ENCODE measurements at places on chromosomes 5 and 9. TPM values are rescaled to one million over a fixed set of nuclear protein-coding genes. Genes with fewer than 3 reads are reported as not detected.

DNA sequence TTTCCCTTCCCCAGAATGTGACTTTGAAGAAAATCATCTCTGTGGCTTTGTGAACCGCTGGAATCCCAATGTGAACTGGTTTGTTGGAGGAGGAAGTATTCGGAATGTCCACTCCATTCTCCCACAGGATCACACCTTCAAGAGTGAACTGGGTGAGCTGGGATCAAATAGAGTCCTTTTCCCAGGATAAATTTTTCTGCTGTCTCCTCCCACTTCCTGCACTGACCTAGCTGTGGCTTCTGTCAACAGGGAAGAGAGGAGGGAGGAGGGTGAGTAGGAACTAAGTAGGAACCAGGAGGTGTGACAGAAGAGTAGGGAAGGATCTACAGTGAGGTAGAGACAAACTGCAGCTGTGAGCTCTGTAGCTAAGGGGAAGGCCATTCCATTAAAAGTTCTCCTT is 69.3 kb downstream of the MAMDC2 start:
- no peak for DNase-seq
- H3K36me3 ChIP-seq = peaks cover 12% of the 10 kb centered on the region
- no peaks in the 10 kb centered on the region for H3K27me3 ChIP-seq
- H3K4me3 ChIP-seq = no peak overlapping the region
- H3K4me1 ChIP-seq = peaks cover 34% of the 10 kb centered on the region

- no peak overlapping the region for H3K4me3 ChIP-seq
- DNase-seq = no peak
- no peaks in the 10 kb centered on the region for H3K4me1 ChIP-seq
- no peaks in the 10 kb centered on the region for H3K27me3 ChIP-seq
- no peak overlapping the region for H3K27ac ChIP-seq
Observed at GRCh38 chr9:14249527-14249926, 64.4 kb downstream of the NFIB start.

DNA sequence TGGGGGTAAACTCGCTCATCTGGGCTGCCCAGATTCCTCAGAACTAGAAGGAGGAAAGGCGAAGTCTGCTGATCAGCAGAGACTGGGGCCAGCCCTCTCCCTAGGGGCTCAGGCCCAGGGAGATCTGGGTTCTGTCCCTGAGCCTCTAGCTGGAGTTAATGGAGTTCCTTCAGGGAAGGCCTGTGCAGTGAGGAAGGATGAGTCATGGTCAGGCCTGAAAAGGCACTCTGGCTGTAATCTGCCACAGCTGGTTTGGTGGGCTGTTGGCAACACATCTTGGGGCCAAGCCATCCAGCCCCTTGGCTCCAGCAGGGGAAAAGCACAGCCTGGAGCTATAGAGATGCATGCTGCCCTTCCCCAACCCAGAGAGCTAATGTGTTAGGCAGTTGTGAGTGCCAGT is 459.6 kb downstream of the PRELID2 start:
- no peaks in the 10 kb centered on the region for H3K4me1 ChIP-seq
- DNase-seq = no peak
- H3K36me3 ChIP-seq = no peaks in the 10 kb centered on the region

GRCh38 chr5:104082754-104083153 is 520.2 kb upstream of the NUDT12 start:
- DNase-seq = no peak
- no peaks in the 10 kb centered on the region for H3K27me3 ChIP-seq
- H3K4me1 ChIP-seq = no peaks in the 10 kb centered on the region
- no peak overlapping the region for H3K27ac ChIP-seq
- H3K36me3 ChIP-seq = no peaks in the 10 kb centered on the region
- H3K4me3 ChIP-seq = no peak overlapping the region

The AK8 gene
- 0.36 TPM for total RNA-seq

- no peaks in the 10 kb centered on the region for H3K4me1 ChIP-seq
- no peak overlapping the region for H3K27ac ChIP-seq
- H3K4me3 ChIP-seq = no peak overlapping the region
- no peak for DNase-seq
- H3K36me3 ChIP-seq = no peaks in the 10 kb centered on the region
Observed at GRCh38 chr5:170363671-170364070, 25.5 kb downstream of the KCNMB1 start.

The SLC6A7 gene
- total RNA-seq = not detected

GRCh38 chr5:52560366-52560765 is 227.3 kb upstream of the ITGA1 start:
- no peak overlapping the region for H3K27ac ChIP-seq
- no peaks in the 10 kb centered on the region for H3K4me1 ChIP-seq
- H3K36me3 ChIP-seq = no peaks in the 10 kb centered on the region
- no peak overlapping the region for H3K4me3 ChIP-seq
- DNase-seq = no peak

DNA sequence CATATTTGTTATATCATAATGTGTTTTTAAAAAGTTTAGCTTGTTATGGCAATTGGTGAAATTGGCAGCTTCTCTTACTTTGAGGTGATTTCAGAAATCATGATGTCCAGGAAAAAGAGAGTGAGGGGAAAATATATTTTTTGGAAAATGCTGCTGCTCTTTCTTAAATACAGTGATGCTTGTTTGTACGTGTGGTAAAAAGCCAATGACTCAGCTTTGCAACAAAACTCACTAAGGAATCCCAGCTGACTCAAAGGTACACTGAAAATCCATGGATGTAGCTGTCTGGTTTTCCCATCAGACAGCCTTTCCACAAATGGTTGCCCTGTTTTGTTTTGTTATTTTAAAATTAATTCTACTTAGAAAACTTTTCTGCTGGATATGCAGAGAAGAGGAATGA is 306.4 kb upstream of the PAPPA start:
- H3K27ac ChIP-seq = no peak overlapping the region
- H3K4me1 ChIP-seq = no peaks in the 10 kb centered on the region
- no peaks in the 10 kb centered on the region for H3K36me3 ChIP-seq
- no peak overlapping the region for H3K4me3 ChIP-seq

GRCh38 chr9:115921301-115921700 is 232.3 kb upstream of the PAPPA start:
- H3K36me3 ChIP-seq = no peaks in the 10 kb centered on the region
- H3K27ac ChIP-seq = no peak overlapping the region
- no peak overlapping the region for H3K4me3 ChIP-seq
- DNase-seq = no peak

- no peak for DNase-seq
- no peak overlapping the region for H3K27ac ChIP-seq
- H3K4me3 ChIP-seq = no peak overlapping the region
- H3K27me3 ChIP-seq = no peaks in the 10 kb centered on the region
- no peaks in the 10 kb centered on the region for H3K4me1 ChIP-seq
Observed at GRCh38 chr5:93184041-93184440, 397.0 kb downstream of the NR2F1-AS1 start.

GRCh38 chr9:133492061-133493021 is 13.4 kb upstream of the SLC2A6 start:
- no peaks in the 10 kb centered on the region for H3K36me3 ChIP-seq
- H3K4me3 ChIP-seq = no peak overlapping the region
- no peak overlapping the region for H3K27ac ChIP-seq
- peaks cover 4% of the 10 kb centered on the region for H3K27me3 ChIP-seq
- no peak for DNase-seq

GRCh38 chr5:9201011-9201410 is 344.9 kb downstream of the SEMA5A start:
- no peaks in the 10 kb centered on the region for H3K27me3 ChIP-seq
- no peak for DNase-seq
- H3K4me1 ChIP-seq = no peaks in the 10 kb centered on the region
- no peak overlapping the region for H3K4me3 ChIP-seq
- no peaks in the 10 kb centered on the region for H3K36me3 ChIP-seq

The DMRT2 gene
- total RNA-seq = not detected

The SLC25A48 gene
- not detected for total RNA-seq

The GABRB2 gene
- 0.49 TPM for total RNA-seq

DNA sequence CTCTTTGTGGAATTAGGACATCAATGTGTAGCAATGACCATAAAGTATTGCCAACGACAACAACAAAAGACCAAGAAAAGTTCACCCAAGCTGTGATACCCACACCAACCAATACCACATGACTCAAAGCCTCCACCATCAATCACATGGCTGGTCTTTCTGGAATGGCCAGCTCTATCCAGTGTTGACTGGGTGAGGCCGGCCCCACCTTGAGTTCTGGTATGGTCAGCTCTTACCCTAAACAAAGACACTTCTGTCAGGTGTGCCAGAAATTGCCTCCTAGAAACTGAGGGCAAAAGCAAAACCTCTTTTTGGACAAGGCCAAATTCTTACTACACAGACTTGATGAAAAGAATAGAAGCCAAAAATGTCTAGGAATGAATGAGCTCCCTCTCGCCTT is 331.5 kb downstream of the ZNF608 start:
- no peak for DNase-seq
- no peak overlapping the region for H3K27ac ChIP-seq
- no peak overlapping the region for H3K4me3 ChIP-seq
- H3K36me3 ChIP-seq = no peaks in the 10 kb centered on the region
- H3K27me3 ChIP-seq = no peaks in the 10 kb centered on the region

DNA sequence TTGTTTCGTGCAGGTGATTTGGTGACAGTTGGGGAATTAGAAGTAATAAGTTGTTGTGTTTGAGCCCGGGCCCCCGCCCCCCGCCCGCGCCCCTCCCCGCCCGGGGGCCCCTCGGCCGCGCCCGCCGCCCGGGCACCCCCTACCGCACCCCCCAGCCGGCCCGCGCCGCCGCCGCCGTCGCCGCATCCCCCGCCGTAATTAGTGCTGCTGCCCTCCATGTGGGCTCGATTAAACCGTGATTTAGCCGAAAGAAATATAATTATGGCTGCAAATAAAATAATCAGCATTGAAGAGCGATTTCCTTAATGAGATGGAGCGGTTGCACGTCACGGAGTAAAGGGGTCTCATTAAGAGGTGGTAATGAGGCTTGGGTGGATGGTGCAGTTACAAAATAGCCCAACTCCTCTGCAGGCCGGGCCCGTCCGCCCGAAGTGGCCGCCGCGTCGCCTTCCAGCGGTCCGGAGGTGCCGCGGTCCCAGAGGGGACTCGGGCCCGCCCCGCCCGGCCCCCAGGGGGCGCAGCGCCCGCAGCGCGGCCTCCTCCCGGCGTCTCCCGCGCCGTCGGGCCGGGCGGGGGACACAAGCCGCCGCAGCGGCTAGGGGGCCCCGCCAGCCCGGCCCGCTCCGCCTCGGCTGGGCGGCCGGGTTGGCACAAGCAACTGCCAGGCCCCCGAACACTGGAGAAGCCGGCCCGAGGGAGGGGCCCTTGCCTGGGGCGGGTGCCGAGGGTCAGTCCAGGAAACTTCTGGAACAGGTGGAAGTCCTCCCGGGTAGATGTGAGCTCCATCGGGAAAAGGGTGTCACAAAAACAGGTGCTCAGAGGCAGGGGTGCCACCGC is 6.9 kb upstream of the OTP start:
- no peak for DNase-seq
- H3K4me1 ChIP-seq = peaks cover 26% of the 10 kb centered on the region
- no peak overlapping the region for H3K27ac ChIP-seq
- H3K4me3 ChIP-seq = peak overlapping the region; percentile 26
- H3K36me3 ChIP-seq = no peaks in the 10 kb centered on the region

GRCh38 chr5:30436691-30437090 is 756.8 kb upstream of the CDH6 start:
- H3K27ac ChIP-seq = no peak overlapping the region
- H3K4me3 ChIP-seq = no peak overlapping the region
- H3K36me3 ChIP-seq = no peaks in the 10 kb centered on the region
- no peaks in the 10 kb centered on the region for H3K27me3 ChIP-seq

The ASPN gene
- 96.9 TPM for total RNA-seq

- no peaks in the 10 kb centered on the region for H3K4me1 ChIP-seq
- H3K27ac ChIP-seq = peak overlapping the region; percentile 63
- H3K27me3 ChIP-seq = no peaks in the 10 kb centered on the region
Observed at GRCh38 chr5:96714951-96715451, 52.8 kb downstream of the CAST start.

The ANKRD34B gene
- total RNA-seq = not detected

The FIBCD1 gene
- 0.36 TPM for total RNA-seq

- H3K4me3 ChIP-seq = no peak overlapping the region
- H3K36me3 ChIP-seq = no peaks in the 10 kb centered on the region
- no peak for DNase-seq
- no peak overlapping the region for H3K27ac ChIP-seq
Observed at GRCh38 chr5:41695920-41696582, 174.2 kb downstream of the OXCT1 start.

- no peaks in the 10 kb centered on the region for H3K27me3 ChIP-seq
- no peak overlapping the region for H3K4me3 ChIP-seq
- no peaks in the 10 kb centered on the region for H3K36me3 ChIP-seq
Observed at GRCh38 chr9:82981552-82981951, 81.4 kb downstream of the RASEF start.

The SH3GL2 gene
- total RNA-seq = 0.68 TPM

- no peak for DNase-seq
- no peak overlapping the region for H3K27ac ChIP-seq
Observed at GRCh38 chr5:10111571-10111970, 138.1 kb downstream of the ATPSCKMT start.

The LHX6 gene
- 0.99 TPM for total RNA-seq

- H3K27ac ChIP-seq = peak overlapping the region; percentile 94
- H3K4me1 ChIP-seq = peaks cover 18% of the 10 kb centered on the region
- peak; percentile 93 for DNase-seq
Observed at GRCh38 chr9:128192601-128193371, 1.4 kb upstream of the CIZ1 start.

GRCh38 chr5:172641359-172642050 is 442 bp downstream of the NEURL1B start:
- H3K27ac ChIP-seq = peak overlapping the region; percentile 99
- peak overlapping the region; percentile 79 for H3K4me3 ChIP-seq
- no peaks in the 10 kb centered on the region for H3K4me1 ChIP-seq
- no peaks in the 10 kb centered on the region for H3K27me3 ChIP-seq

The IRX2 gene
- total RNA-seq = not detected

DNA sequence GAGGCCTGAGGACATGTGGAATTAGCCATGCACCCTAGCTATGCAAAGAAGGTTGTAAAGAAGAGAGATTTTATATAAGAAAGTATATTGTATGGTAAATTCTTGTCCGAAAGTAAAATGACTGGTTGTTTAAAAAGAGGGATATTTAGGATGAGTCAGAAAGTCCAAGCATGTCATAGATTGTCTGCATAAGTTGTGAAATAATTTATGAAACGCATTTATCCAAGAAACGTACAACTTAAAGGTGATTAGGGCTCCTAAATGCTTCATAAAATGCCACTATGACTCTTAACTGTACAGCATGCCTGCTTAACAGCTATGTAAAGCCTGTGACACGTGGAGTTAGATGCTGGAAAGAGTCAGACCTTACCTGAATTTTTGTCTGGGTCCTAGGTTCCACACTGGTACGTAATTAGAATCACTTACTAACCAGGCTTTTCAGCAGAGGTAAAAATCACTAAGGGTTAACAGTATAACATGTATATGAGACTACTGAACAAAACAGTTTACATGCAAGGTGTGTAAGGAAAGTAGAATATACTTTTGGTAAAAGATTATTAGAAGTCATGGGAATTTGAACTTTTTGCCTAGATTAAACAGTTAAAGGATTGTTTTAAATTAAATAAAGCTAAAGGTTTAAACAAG is 37.0 kb upstream of the ARL15 start:
- no peaks in the 10 kb centered on the region for H3K27me3 ChIP-seq
- H3K4me1 ChIP-seq = no peaks in the 10 kb centered on the region
- no peak overlapping the region for H3K4me3 ChIP-seq
- H3K27ac ChIP-seq = no peak overlapping the region
- H3K36me3 ChIP-seq = no peaks in the 10 kb centered on the region

The LEAP2 gene
- 0.99 TPM for total RNA-seq

- H3K4me3 ChIP-seq = peak overlapping the region; percentile 44
- DNase-seq = peak; percentile 85
- H3K27me3 ChIP-seq = no peaks in the 10 kb centered on the region
- no peak overlapping the region for H3K27ac ChIP-seq
- H3K36me3 ChIP-seq = no peaks in the 10 kb centered on the region
Observed at GRCh38 chr5:140145818-140146522, 20.2 kb downstream of the IGIP start.
